ENCODE measurements at places on chromosomes 4 and X.
A peak's percentile ranks its signal among the peaks of the same experiment; 100 is the strongest.

DNA sequence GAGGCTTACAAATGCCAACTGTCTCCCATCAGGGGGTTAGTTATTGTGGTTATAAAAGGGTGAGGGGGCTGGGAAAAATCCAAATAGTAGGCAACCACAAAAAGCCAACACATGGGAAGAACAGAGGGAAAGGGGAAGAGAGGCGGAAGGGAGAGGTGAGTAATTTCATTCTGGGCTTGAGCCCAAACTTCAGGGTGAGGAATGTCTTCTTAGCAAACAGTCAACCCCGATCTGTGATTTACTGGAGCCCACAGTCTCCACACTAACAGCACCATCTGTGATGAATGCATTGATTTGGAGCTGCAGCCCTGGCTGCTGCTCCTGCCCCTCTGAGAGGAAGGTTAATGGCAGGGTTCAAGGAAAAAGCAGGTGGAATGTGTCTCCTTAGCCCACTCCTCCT, 162.2 kb upstream of the GPR101 start:
- DNase-seq = no peak

- DNase-seq = peak; percentile 4
Observed at GRCh38 chr4:118772081-118772766, 63.7 kb downstream of the SEC24D start.

- DNase-seq = no peak
Observed at GRCh38 chrX:117839544-117839943, 277.1 kb downstream of the KLHL13 start.

DNA sequence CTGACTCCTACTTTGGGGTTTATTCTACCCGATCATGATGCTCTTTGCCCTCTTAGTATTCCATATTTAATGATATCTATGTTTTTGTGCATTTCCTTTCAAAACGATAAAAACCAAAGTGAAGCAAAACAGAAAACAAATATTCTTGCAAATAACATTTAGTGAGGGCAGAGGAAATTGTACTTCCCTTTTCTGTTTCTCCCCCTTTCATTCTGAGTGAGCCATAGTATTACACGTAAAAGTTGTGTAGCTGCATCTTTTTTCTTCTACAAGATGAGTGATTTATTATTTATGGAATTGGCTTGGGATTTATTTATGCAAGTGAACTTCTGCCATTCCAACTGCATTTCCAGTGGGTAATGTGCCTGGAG, 109.9 kb downstream of the AFF2 start:
- no peak for DNase-seq

DNA sequence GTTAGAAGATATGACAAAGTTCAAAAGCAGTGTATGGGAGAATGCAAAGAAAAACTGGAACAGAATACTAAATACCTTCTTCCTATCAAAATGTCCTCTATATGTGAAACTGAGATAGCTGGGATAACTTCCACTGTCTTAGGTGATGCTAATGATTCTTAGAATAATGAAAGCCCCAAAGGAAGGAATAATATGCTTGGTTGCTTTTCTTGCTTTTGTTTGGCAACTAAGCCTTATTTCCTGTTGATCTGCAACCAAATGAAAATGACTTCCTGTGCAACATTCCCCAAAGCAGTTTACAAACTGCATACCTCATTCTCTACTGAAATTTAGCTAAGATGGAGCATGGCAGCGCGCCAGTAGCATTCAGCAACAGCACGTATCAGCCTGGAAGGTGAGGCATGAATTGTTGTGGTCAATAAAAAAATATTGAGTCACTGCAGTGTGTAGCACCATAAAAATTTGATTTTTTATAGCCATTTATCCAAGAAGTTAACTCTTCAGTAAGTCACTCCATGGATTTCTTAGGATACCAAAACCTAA, 18.7 kb downstream of the NDNF start:
- no peak for DNase-seq

DNA sequence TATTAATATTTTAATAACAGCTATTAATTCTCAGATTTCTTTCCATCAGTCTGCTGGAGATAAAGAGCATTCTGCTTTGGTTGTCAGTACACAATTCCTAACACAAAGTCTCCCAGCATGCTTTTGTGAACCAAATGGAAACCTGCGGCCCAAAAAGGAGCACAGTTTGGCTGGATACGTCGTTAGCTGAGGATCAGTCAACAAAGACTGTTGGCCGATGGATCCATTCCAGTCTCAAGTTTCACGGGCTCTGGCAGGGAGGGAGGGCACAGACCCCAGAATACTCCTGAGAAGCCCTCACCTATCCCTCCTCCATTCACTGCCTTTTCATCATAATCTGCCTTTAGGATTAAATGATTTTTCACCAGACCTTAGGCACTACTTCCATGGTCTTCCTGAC, 26.3 kb upstream of the PRSS48 start:
- no peak for DNase-seq

GRCh38 chr4:157143369-157143768, 67.4 kb downstream of the GLRB start:
- DNase-seq = no peak

GRCh38 chr4:53527326-53527725, 64.0 kb downstream of the LNX1 start:
- no peak for DNase-seq

All from NCI-H2107 (cell line).